ENCODE measurements at places on chromosomes 7 and 10.

DNA sequence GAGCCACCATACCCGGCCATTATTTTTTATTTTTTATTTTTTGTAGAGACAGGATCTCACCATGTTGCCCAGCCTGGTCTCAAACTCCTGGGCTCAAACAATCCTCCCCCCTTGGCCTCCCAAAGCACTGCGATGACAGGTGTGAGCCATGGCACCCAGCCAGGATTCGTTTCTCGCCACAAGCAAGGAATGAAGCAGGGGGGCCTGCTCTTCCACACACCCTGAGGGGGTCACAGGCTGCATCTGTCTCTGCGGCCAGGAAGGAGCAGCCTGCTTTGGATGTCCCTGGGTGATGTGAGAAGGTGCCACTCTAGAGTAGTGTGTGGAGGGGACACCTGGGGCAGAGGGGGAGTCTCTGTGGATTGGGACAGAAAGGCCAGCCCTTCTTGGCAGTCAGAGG lies 61.3 kb upstream of the TNRC18 start:
- no peak for DNase-seq

DNA sequence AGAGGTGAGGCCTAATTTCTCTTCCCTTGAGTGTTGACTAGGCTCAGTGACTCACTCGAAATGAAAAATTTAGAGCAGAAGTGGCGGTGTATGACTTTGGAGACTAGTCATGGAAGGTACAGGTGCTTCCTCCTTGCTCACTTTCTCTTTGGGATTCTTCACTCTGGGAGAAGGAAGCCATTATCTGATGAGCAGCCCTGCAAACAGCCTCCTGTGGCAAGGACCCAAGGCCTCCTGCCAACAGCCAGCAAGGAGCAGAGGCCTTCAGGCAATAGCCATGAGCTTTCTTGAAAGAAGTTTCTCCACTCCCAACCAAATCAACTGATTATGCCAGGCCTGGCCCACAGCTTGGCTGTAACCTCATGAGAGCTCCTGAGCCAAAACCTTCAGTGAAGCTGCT lies 369.6 kb upstream of the VWC2 start:
- DNase-seq: no peak

GRCh38 chr10:103598654-103599115 lies 105.2 kb downstream of the NEURL1 start:
- no peak for DNase-seq

DNA sequence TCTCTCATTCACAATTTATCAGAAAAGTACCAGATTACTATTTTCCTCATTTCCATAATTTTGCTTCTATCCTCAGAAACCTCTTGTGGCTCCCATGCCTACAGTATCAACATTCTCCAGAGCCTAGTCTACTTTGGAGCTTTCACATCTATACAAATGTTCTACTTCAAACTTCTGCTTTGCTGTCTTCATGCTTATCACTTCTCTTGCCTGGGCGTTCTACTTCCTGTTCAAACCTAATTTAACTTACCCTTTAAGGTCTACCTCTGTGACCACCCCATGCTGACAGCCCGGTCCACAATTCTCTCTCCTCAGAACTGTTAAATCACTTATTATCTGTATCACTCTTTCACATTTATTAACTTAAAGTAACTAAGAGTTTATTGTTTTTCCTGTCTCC lies 6.1 kb upstream of the PTPN12 start:
- DNase-seq: no peak

GRCh38 chr7:26705567-26705966 lies 158.8 kb downstream of the SKAP2 start:
- no peak for DNase-seq

GRCh38 chr7:11448323-11448722 lies 383.7 kb downstream of the THSD7A start:
- no peak for DNase-seq

DNA sequence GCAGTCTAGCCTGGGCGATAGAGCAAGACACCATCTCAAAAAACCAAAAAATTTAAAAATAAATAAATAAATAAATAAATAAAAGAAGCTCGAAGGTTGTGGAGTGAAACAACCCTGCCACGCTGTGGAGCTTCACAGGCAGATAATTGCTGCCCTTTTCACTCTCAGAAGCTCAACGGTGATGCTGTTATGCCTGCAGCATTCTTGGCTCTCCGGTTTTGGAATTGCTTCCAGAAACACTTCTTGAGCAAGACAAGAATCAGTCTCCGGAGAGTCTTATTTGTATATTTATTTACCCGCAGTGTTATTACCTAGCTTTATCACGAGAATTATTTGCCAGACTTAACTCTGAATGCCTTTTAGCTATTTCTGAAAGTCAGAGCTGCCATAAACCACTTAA lies 40.5 kb upstream of the UBE2H start:
- DNase-seq: no peak

DNA sequence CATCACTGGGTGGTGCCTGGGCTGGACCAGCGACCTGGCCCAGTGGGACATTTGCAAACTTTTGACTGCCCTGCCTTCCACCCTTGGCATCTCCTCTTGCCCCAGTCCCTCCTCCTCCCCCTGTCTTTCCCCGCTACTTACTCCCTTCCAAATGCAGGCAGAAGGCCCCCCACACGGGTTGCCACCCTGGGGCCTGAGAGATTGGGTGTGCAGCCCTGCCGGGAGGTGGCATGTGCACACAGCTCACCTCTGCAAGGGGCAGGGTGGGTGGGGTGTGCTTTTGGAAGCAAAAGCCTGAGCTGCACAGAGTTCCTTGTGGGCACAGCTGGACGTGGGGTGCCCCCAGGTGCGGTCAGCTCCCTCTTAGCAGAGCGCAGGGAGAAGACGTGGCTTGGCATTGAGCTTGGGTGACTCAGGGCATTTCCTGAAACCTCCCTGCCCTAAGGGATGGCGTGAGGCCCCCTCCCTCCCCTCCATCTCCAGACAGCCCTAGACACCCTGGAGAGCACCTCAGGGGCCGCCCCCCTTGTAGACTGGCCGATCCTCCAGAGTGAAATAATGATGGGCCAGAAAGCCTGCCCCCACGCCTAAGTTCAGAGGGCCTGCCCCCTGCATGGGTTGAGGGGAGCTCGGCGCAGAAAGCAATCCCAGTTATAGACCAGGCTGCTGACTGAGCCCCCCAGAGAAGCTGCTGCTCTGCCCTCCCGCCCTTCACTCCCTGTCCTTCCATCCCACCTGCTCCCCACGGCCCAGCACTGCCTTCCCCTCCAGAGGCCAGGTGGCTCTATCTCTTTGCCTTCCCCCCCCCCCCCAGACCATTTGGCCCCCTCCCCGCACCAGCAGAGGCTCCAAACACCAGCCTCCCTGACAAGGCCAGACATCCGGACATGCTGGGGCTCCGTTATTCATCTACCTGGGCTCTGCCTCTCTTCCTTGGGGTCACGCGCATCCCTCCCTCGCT lies 2.3 kb upstream of the SHH start:
- no peak for DNase-seq

DNA sequence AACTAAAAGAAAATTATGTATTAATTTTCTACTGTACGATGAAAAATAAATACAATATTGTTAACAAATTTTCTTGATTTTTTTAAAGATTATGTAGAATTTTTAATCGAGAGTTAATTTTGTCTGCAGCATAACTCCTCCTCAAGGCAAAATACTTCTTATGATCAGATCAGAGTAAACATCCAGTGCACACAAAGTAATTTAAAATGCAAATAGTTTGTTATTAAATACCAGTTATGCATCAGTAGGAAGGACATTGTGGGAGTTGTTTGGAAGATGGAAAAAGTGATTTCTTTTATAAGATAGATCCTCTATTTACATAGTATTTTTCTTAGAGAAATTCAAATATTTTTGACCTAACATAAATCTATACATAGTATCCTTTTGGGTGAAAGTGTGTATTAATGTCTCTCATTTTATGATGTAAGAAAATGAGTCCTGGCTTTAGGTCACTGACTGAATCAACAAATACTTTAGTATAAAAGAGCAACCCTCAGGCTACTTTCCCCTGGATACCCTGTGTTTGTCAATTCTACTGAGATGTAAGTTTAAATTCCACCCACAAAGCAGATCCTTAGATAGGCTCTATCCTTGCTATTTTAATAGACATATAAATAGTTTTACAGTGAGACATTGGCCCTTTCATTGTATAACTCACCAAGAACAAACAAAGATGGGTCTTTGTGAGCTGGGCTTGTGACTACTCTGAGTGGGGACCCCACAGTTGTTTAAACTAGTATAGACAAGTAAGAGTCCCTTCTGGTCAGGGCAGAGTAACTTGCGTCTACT lies 1133.7 kb downstream of the GATA3 start:
- no peak for DNase-seq

- no peak for DNase-seq
Observed at GRCh38 chr7:2019711-2020511, 212.8 kb downstream of the MAD1L1 start.

- DNase-seq: no peak
Observed at GRCh38 chr7:139823959-139824521, 5.0 kb upstream of the TBXAS1 start.
